ENCODE measurements at places on chromosomes 11 and 22. TPM values are rescaled to one million over a fixed set of nuclear protein-coding genes. Genes with fewer than 3 reads are reported as not detected.

Gene OR8J1
- not detected for total RNA-seq

Gene UBASH3B
- total RNA-seq, result 22.0 TPM

GRCh38 chr11:11786234-11786633, 55.5 kb upstream of the USP47 start:
- H3K27me3 ChIP-seq, result no peaks in the 10 kb centered on the region
- H3K27ac ChIP-seq, result no peak overlapping the region
- no peaks in the 10 kb centered on the region for H3K4me1 ChIP-seq
- H3K36me3 ChIP-seq, result no peaks in the 10 kb centered on the region
- no peak for DNase-seq
- no peak overlapping the region for H3K4me3 ChIP-seq

GRCh38 chr22:45094825-45095224, 68.9 kb upstream of the NUP50 start:
- no peak overlapping the region for H3K4me3 ChIP-seq
- no peak for DNase-seq
- H3K4me1 ChIP-seq, result peaks cover 17% of the 10 kb centered on the region

DNA sequence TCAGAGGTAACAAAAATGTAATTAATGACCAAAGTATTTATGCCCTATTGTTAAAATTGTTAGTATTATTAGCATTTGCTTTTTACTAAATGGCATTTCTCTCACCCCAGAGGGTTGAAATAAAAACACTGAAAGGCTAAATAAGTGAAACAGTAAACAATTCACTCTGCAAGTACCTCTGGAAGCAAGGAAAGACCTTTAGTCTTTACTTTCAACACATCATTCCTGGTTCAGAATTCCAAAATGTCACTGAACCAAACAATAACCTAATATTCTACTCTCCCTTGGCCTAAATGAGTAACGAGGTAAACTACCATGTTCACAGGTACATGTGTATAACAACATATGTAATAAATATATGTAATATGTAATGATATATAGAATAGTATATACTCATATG, 369.3 kb downstream of the TTC28 start:
- no peak for DNase-seq
- H3K27ac ChIP-seq, result no peak overlapping the region
- no peaks in the 10 kb centered on the region for H3K36me3 ChIP-seq

DNA sequence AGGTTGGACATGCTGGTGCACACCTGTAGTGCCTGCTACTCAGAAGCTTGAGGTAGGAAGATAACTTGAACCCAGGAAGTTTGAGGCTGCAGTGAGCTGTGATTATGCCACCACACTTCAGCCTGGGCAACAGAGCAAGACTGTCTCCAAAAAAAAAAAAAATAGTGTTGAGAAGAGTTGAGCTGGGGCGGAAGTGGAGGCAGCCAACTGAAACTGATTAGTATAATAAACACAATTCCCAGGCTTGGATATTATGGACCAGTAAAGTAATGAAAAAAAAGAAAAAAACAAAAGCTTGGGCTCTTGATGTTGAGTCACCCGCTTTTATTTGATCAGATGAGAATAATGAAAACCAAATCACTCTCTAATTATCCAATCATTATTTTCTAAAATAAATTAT, 21.0 kb downstream of the LDLRAD3 start:
- no peak overlapping the region for H3K4me3 ChIP-seq
- no peak overlapping the region for H3K27ac ChIP-seq
- no peaks in the 10 kb centered on the region for H3K27me3 ChIP-seq
- no peak for DNase-seq
- no peaks in the 10 kb centered on the region for H3K36me3 ChIP-seq

- H3K27me3 ChIP-seq, result no peaks in the 10 kb centered on the region
- peak; percentile 56 for DNase-seq
- H3K36me3 ChIP-seq, result no peaks in the 10 kb centered on the region
- H3K4me3 ChIP-seq, result no peak overlapping the region
- H3K27ac ChIP-seq, result peak overlapping the region; percentile 34
- H3K4me1 ChIP-seq, result no peaks in the 10 kb centered on the region
These were observed 28.5 kb upstream of the RBX1 start for GRCh38 chr22:40922484-40923303.

DNA sequence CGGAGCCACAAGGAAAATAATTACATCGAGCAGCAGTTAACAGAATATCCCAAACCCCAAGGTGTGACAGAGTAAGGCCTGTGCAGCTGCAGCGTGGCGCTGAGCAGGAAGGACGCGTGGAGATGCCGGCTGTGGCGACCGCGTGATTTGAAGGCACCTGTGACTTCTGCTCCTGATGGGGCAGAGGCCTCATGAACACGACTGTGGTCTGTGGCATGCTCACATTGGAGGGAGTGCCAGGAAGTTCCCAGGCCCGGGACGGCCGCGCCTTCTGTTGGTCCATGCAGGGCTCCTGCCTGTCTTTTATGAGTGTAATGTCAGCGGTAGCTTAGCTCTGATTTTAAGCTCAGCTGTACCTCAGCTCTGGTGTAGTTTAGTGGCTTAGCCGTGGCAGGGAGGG, 50.4 kb downstream of the TPCN2 start:
- H3K4me3 ChIP-seq, result no peak overlapping the region
- no peaks in the 10 kb centered on the region for H3K27me3 ChIP-seq
- DNase-seq, result no peak
